T-cell (primary cell): ENCODE measurements at places on chromosomes 2 and 18.

GRCh38 chr2:28475088-28475595, 20.7 kb upstream of the PLB1 start:
- no peak for DNase-seq

- DNase-seq, result no peak
These were observed 56.0 kb downstream of the ABCG8 start for GRCh38 chr2:43894743-43895142.

DNA sequence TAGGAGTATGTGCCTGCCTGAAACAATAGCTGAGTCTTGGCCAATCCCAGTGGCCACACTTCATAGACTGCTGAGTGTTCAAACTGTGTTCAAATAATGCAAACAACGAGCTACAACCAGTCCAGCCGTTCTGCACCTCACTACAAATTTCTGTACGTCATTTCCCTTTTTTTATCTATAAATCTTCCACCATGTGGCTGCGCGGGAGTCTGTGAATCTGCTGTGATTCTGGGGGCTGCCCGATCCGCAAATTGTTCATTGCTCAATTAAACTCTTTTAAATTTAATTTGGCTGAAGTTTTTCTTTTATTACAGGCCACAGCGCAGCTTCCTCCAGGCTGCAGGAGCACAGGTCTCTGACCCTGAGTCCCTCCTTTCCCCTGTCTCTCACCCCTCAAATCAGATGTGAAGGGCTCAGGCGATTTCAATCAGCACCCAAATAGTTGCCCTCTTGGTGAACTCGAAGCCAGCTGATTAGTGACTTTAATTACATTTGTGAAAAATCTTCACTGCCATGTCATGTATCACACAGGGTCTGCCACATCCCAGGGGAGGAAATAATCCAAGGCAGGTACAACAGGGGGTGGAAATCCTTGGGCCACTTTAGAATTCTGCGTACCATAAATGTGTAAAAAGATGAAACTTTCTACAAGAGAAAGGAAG, 145.6 kb downstream of the NDUFA10 start:
- DNase-seq, result no peak

DNA sequence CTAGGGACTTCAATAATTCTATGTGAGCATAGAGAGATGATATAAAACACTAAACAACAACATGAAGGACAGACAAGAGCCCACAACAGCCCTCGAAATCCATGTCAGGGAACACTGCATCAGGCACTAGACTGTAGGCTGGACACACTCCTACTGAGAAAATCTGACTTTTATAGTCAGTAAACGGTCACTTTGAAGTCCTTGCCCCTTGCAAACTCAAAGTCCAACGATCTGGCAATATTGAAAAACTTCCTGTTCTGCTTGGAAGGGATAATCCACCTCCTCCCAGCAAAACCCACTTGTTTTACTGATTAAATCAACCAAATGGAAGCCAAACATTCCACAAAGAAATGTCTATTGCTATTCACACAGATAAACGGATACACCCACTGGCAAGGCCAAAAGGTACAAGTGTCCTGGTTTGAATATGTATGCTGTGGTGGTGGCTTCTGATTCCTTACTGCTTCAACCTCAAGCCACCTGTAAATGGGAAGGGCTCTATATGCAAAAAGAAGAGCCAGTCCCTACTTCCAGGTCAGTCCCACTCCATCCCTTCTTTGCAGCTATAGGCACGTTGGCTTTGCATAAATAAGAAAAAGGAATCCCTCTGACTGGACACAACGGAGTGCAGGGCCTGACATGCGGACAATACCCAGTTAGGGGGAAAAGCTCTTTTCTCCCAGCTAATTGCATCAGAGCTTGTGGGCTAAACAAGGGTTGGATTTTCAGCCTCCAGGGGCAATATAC, 56.6 kb downstream of the STK39 start:
- DNase-seq, result no peak

DNA sequence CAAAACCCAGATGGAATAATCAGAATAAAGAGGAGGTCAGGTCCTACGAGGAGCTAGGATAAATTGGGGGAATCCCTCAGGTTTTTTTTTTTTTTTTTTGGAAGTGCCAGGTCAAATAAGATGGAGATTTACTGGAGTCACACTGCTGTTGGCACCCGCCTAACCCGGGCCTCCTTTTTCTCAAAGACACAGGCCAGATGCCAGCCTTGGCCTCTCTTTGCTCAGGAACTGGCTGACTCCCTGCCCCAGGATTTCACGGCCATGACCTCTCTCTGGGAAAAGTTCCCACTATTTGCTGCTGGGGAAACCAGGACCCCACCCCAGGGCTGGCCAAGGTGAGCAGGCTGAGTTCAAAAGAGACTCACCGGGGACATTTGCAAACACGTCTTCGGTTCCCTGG, 2.5 kb downstream of the CD8A start:
- no peak for DNase-seq

- DNase-seq, result no peak
These were observed 759.1 kb downstream of the TSN start for GRCh38 chr2:122514451-122514996.

GRCh38 chr18:27404855-27405254, 219.7 kb upstream of the CHST9 start:
- DNase-seq, result no peak

- DNase-seq, result no peak
These were observed 408.6 kb downstream of the CDH7 start for GRCh38 chr18:66159451-66159850.

GRCh38 chr2:190881084-190881597, 520 bp downstream of the GLS start:
- no peak for DNase-seq
